ENCODE measurements at places on chromosomes 12 and 14.

- no peak for DNase-seq
These were observed 93.8 kb upstream of the MDM1 start for GRCh38 chr12:68425998-68426397.

DNA sequence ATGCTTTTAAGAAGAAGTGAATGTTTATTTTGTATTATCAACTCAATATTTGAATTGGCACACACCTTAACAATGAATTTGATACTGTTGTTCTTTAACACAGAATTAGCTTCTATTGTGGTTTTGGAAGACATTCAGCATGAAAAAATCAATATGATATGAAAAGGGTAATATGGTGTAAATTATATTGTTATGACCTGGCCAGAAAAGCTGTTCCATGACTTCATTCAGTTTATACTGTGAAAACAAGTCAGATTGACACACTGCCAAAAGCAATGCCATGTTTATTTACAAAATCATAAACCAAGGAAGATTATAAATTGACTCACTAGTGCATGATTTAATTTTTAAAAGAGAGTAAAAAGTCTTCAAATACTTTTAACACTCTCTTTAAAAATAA is 851.4 kb upstream of the SEL1L start:
- no peak for DNase-seq

DNA sequence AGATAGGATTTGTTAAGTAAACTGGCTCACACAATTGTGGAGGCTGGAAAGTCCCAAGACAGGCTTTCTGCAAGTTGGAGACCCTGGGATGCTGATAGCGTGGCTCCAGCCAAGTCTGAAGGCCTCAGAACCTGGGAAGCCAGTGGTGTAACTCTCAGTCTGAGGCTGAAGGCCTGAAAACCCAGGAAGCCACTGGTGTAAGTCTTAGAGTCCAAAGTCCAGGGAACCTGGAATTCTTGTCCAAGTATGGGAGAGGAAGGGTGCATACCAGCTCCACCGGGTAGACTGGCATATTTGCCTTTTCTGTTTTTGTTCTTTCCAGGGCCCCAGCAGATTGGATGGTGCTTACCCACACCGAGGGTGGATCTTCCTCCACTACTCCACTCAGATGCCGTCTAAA is 18.1 kb downstream of the GMFB start:
- no peak for DNase-seq

DNA sequence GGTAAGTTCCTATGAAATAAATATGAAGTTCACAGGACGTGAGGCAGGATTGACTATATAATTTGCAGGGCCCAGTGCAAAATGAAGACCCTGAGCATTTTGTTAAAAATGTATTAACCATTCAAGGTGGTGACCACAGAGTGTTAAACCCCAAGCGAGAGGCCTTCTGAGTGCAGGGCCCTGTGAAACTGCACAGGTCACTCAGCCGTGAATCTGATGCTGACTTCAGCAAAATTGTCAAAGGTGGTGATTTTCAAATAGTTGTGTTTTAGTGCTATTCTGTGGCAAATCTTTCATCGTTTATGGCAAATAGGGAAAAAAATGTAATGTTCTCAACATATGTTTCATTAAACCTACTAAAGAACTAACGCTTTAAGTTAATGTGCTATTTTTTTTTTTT is 334.0 kb upstream of the NAV3 start:
- no peak for DNase-seq

DNA sequence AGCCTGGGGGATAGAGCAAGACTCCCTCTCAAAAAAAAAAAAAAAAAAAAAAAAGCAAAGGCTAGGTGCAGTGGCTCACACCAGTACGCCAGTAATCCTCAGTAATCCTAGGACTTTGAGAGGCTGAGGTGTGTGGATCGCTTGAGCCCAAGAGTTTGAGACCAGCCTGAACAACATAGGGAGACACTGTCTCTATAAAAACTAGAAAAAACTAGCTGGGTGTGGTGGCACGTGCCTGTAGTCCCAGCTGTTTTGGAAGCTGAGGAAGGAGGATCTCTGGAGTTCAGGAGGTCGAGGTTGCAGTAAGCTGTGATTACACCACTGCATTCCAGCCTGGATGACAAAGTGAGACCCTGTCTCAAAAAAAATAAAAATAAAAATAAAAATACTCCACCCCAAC is 8.9 kb upstream of the RBM25 start:
- no peak for DNase-seq

GRCh38 chr12:41100572-41100971 is 87.5 kb upstream of the PDZRN4 start:
- DNase-seq, result no peak

GRCh38 chr12:42957561-42958290 is 368.2 kb upstream of the PRICKLE1 start:
- no peak for DNase-seq

GRCh38 chr12:123024819-123025391 is 44.4 kb downstream of the ARL6IP4 start:
- no peak for DNase-seq

GRCh38 chr14:34423445-34423844 is 38.6 kb downstream of the SPTSSA start:
- DNase-seq, result no peak

DNA sequence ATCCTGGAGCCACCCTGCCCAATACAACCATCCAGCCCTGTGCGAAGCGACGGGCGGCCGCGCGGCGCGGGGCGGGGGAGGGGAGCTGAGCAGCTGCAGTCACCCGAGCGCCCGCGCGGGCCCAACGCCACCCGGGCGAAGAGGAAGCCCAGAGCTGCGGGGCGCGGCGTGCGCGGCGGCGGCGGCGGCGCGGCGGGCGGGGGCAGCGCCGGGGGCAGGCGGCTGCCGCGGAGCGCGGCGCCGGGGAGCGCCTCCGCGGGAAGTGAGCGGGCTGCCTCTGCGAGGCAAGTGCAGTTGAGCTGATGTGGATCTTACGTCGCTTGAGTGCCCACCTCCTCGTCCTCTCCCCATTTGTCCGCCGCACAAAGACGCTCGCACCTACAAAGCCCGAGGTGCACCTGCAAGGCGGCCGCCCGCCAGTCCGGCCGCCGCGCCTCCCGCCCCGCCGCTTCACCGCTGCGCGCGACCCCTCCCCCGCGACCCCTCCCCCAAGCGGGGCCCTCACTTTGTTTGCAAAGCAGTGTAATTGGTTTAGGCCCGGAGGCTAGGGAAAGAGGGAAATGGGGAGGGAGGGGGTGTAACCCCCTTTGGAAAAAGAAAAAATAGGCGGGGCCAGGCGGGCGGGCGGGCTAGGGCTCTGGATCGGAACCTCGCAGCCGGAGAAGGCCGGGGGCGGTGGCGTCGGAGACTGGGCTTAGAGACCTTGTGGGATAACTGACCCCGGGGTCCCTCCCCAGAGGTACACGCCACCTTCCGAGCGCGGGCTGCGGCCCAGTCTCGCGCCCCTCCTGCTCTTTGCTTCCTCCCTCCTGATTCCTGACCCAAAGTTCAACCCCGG is at the start of the genes FOXA1 and TTC6:
TSS of gene FOXA1 (minus strand) at position 279 of the 838 bp plus-strand sequence. CDS start at position 2, 277 bp downstream.
TSS of gene TTC6 (plus strand) at position 659 of the 838 bp plus-strand sequence. CDS start 26,436 bp downstream, outside the sequence.
- DNase-seq, result no peak

GRCh38 chr14:65302571-65303189 is 109.8 kb upstream of the FUT8 start:
- peak; percentile 43 for DNase-seq

GRCh38 chr12:152440-152839 is 61.5 kb downstream of the SLC6A12 start:
- DNase-seq, result no peak

DNA sequence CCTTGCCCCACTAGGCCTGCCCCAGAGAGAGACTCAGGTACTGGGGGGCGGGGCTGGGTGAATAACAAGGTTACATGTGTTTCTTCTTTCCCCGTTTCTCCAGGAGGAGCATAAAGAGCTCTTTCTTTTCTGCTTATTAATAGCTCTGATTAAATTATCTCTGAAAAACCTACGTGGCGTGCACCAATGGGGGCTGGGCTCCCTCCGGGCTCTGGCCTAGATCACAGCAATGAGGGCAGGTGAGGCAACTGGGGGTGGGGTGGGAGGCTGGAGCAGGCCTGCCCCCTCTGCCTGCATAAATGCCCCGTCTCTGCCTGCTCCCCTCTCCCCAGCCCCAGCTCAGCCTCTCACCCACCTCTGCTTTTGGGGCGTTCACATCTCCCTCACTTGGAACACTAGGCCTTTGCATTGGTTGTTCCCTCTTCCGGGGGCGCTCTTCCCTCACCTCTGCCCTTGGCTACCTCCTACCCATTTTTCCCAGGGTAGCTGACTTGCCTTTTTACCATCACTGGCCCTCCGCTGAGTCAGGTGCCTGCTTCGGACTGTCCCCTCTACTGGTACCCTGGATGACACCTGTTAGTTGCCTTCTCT is 4.1 kb upstream of the FAM222A start:
- no peak for DNase-seq

DNA sequence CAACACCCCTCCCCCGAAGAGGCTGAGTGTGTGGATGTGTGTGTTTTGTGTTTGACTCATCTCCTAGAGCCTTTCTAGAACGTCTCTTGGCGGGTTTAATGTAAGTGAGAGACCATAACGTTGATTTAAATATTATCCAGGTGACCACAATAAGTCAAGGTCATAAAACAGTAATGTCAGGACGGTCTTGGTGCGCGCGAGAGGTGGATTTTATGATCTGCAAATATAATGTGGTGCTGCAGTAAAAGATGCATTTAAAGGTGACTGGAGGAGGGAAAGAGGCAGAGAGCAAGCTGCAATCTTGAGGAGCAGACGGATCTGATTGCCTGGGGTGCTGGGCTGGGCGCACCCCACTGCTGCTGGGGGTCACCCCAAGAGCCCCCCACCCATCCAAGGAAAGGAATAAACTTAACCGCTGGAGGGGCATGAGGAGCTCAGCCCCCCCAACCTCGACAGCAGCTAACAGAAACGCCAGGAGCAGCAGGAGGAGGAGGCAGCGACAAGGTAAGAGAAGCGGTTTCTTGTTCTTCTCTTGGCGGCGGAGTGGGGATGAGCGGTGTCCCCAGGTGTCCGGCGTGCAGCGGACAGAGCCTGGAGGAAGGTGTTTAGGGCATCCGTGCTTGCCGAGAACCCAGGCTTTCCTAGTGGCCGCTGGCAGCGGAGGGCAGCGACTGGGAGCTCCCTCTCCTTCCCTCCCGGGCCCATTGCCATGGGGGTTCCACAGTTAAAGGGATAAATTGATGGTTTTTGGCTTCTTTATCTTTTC is 5.5 kb downstream of the HOXC10 start:
- DNase-seq, result no peak

- no peak for DNase-seq
These were observed 191.7 kb upstream of the GSC start for GRCh38 chr14:94961386-94962165.

- no peak for DNase-seq
These were observed 56.7 kb downstream of the BCL11B start for GRCh38 chr14:99215277-99215676.

- DNase-seq, result no peak
These were observed 73.8 kb downstream of the TTC6 start for GRCh38 chr14:37669242-37669641.

All from activated T-cell treated with anti-CD3 and anti-CD28 coated beads for 24 hours (primary cell).